OCI-LY7 (cell line): ENCODE measurements at places on chromosomes 4 and X.

GRCh38 chr4:19735012-19735411 lies 516.7 kb upstream of the SLIT2 start:
- DNase-seq: no peak

DNA sequence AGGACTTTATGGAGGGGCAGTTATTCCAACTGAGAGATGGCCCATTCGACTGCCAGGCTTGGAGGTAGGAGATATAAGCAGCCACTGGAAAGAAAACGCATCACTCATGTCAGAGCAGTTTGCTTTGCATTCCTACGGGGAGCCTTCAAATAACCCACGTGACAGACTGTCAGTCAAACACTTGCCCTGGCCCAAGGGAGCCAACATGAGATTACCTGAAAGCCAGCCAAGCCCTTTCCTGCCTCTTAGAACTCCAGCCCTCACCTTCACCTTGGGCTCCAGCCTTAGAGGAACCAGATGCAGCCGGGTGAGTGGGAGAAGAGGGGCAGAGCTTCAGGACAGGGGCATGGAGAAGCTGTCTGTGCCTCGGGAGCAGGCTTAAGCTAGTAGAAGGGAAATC lies 95.3 kb upstream of the CXCL13 start:
- no peak for DNase-seq

DNA sequence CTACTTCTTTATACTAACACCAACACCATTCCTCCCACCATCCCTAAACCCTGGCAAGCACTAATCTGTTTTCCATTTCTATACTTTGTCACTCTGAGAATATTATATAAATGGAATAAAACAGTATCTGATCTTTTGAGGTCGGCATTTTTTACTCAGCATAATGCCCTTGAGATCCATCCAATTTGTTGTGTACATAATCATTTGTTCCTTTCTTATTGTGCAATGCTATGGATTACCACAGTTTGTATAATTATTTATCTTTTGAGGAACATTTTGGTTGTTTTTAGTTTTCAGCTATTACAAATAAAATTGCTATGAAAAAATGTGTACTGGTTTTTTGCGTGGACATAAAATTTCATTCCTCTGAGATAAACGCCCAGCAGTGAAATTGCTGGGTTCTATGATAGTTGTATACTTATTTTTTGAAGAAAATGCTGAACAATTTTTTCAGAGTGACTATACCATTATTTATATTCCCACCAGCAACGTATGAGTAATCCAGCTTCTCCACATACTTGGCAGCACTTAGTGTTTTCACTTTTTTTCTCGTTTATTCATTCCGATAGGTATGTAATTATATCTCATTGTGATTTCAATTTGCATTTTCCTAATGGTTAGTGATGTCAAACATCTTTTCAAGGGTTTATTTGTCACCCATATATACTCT lies 154.3 kb upstream of the DCAF8L1 start:
- DNase-seq: no peak

DNA sequence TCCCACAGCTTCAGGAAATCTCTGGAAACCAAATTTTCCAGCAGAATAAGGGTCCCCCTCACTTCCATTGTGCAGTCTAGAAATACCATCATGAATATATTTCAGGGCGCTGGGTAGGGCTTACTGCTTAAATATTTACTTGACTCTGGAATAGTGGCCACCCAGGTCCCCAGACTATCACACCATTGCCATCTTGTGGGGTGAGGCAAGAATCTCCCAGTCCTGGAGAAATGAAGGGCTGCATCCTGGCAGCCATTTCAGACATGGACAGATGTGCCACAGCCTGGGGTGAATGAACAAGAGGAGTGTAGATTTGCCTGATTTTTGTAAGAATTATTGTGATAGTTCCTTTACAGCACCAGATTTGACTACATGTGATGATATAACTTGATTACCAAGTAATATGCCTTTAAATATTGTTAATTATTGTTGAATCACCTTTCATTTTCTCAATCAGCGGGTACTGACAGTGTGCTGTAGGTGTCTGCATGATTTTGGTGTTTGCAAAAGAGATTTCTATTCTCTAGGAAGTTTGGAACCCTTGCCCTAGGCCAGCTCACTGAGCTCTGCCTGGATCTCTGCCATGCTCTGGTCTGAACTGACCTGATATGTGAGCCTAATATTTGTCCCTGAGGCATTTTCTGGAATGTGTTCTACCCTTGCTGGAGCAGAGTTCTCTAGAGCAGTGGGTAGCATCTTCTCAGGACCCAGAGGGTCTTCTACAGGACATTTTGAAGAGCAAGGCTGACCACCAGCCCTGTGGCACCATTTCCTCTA lies 183.4 kb downstream of the KIT start:
- DNase-seq: no peak

DNA sequence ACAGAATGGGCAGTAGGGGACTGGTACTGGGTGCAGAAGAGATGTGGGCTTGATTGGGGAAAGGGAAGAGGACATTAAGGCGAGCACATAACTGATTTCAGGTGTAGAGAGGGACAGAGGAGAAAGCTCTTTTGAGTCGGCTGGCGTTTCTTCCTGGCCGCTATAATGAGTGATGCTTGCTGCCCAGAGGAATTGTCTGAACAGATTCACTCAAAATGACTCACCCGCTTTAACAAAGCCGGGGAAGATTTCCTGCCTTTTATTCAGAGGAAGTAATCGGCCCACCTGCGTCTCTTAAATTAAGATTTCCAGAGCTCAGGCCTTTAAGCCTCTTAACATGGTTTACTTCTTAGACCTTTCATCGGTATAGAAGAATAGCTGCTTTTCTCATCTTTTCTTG lies 102.1 kb upstream of the AP1S2 start:
- DNase-seq: no peak

- DNase-seq: no peak
Observed at GRCh38 chr4:41199788-41200187, 14.6 kb downstream of the APBB2 start.

DNA sequence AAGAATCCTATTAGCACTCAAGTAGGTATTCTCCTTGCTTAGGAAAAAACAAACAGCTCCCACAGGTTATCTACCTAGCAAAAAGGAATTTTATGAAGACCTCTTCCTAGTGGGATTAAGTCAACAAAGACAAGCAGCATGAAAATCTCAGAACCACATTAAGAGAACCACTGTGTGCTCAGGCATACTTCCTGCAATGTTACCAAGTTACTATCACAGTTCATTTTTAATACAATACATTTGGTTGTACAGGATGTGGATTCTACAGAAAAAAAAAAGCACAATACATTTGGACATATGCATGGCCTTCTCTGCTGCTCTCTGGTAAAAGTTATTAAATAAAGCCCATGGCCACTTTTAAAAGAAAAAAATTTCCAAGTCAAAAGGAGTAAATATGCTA lies 193.7 kb downstream of the PPP3CA start:
- peak; percentile 56 for DNase-seq

DNA sequence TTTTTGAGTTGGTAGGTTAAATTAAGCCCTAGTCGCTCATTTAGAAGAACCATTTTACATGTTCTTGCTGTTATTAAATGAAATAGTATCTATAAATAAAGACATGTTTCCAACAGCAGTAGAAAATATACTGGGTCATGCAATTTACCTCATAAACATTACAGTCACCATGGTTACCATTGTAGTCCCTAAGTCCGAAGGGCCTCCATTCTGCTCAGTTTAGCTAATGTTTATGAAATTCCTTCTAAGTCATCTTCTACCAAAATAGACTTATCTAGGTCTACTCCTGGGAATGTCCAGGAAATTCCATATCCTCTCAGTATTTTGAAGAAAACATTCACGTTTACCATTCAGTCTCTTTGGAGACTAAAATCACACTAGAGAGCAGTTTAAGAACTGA lies 292.5 kb upstream of the DCAF8L1 start:
- DNase-seq: no peak

- no peak for DNase-seq
Observed at GRCh38 chr4:164648151-164648848, 105.6 kb upstream of the SMIM31 start.

DNA sequence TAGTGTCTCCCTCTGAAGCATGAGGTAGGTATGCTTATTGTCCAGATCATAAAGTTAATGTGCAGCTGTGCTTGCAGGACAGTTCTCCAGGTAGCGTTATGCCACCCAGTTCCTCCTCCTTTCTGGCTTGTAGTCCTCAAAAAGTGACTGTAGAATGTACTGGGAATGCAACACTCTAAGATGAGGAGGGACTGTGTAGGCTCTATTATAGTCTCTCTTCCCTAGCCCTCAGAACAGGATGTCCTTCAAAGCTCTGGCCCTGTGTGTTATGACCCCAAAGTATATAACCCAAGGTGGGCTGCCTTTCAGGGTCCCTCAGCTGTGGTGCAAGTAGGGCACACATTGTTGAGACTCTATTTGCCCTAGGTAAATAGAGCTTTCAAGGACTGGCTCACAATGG lies 20.8 kb upstream of the MANBA start:
- no peak for DNase-seq

DNA sequence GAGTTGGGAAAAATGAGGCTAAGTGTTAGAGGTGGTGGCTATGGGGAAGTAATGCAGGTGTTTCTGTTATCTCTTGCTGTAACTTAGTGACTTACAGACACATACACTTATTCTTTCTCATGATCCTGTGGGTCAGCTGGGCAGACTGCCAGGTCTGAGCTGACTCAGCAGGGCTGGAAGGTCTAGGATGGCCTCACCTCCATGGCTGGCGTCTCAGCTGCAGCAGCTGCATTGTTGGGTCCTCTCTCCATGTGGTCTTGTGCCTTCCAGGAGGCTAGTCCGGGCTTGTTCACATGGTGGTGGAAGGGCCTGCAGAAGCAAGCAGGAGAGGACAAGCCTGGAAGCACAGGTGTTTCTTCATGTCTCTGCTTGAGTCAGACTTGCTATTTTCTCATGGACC lies 172.7 kb downstream of the NHS start:
- no peak for DNase-seq

GRCh38 chr4:573122-573892 lies 2.8 kb downstream of the TMEM271 start:
- DNase-seq: no peak

DNA sequence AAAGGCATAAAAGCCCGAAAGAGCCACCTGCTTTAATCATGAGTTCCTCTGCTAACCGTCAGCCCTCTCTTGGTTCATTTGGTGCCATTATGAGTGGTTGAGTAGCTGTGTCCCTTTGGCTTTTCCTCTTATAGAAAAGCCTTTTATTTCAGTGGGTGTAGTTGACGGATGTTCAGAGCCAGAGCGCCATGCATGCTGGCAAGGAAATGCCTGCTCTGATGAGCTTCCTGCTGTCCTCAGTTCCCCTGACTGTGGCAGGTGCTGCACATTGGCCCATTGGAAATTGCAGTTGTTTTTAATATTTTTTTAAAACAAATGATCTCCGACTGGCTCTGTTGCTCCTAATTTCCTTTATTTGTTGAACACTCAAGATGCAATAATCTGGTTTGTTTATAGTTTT lies 77.3 kb upstream of the LIMCH1 start:
- DNase-seq: no peak

GRCh38 chr4:183014361-183015084 lies 84.5 kb upstream of the WWC2 start:
- DNase-seq: no peak

DNA sequence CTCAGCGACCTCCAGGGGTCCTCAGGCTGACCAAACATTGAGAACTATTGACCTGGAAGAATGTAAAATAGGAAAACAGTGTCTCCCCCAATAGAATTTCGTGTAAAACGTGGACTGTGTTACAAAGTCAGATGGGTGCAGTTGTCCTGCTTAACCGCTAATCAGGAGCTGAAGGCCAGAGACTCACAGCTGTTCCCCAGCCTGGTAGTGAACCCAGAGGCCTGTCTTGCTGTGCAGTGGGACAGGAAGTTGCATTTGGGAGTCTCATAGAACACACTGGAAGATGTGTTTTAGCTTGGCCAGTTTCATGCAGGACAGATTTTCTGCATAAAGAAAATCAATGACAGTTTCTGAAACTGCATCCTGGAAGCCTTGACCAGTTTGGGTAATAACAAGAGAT lies 151.5 kb downstream of the PTTG2 start:
- no peak for DNase-seq

DNA sequence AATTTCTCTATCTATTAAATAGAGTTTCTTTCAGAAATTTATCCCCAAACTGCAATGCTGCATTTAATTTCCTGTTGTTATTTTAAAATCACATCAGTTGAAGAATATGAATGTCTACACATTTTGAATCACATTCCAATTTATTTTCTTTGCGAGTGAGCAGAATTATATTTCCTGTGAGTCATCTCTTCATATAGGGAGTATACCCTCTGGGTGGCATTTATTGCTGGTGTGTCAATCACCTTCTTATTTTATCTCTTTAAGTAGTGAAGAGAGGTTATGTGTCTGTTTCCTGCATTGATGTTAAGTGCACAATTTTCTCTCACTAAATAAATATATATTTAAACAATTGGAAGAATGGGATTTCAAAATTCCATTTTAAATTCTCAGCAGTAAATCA lies 511.0 kb upstream of the ATOH1 start:
- DNase-seq: no peak

- DNase-seq: no peak
Observed at GRCh38 chrX:23356189-23356588, 21.5 kb downstream of the PTCHD1 start.

DNA sequence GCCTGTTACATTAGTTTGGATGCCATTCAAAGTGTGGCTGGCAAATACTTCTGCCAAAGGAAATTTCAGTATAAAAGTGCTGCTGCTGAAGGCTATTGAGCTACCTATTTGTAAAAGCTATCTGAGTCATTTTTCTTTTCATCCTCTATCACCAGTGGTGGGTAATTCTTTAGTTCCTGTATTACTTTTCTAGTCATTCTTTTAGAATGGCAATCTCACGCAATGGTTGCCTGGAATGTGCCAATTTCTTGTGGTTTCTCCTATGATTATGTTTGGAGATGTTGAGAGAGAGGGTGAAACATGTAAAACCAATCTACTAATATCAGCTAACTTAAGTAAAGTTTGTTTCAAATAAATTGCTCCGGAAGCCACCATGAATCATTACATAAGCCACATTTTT lies 685.0 kb downstream of the RAPGEF2 start:
- no peak for DNase-seq

GRCh38 chrX:15616531-15616930 lies 15.8 kb upstream of the ACE2 start:
- DNase-seq: no peak

DNA sequence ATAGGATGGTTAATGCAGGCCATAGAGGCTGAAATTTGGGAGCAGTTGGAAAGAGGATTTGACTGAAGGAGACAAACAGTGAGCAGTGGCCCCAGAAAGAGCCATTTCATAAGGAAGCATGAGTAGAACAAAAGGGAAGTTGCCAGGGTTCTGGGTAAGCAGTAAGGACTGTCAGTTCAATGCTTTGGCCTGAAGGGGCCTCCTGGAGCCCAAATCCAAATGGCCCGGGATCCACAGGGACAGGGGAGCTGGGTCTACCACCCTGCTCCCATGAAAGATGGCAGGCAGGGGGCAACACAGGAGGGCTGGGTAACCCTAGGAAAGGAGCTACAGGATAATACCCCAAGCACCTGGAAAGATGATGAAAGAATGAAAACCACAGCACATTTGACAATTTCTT lies 4.1 kb upstream of the INTS6L start:
- peak; percentile 6 for DNase-seq

GRCh38 chr4:166989886-166990285 lies 244.4 kb downstream of the SPOCK3 start:
- no peak for DNase-seq

DNA sequence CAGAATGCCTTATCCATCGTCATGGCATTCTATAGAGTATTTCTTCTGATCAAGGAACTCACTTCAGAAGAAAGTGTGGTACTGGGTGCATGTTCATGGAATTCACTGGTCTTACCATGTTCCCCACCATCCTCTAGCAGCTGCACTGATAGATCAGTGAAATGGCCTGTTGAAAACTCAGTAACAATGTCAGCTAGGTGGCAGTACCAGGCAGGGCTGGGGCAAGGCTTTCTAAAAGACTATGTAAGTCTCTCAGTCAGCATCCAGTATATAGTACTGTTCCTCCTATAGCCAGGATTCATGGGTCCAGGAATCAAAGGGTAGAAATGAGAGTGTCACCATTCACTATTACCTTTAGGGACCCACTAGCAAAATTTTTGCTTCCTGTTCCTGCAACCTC lies 15.8 kb upstream of the LDB2 start:
- DNase-seq: peak; percentile 2
